ENCODE measurements at places on chromosomes 5 and 9. TPM values are rescaled to one million over a fixed set of nuclear protein-coding genes. Genes with fewer than 3 reads are reported as not detected.

The PCDHB15 gene
- 4.5 TPM for total RNA-seq

The DNAI1 gene
- not detected for total RNA-seq

GRCh38 chr9:26220367-26220766 lies 542.1 kb upstream of the TUSC1 start:
- H3K27ac ChIP-seq, result no peak overlapping the region
- no peak for DNase-seq
- H3K27me3 ChIP-seq, result no peaks in the 10 kb centered on the region
- no peaks in the 10 kb centered on the region for H3K36me3 ChIP-seq
- H3K4me1 ChIP-seq, result no peaks in the 10 kb centered on the region

- H3K27ac ChIP-seq, result no peak overlapping the region
- H3K27me3 ChIP-seq, result no peaks in the 10 kb centered on the region
- DNase-seq, result no peak
- H3K4me1 ChIP-seq, result no peaks in the 10 kb centered on the region
- no peaks in the 10 kb centered on the region for H3K36me3 ChIP-seq
- H3K4me3 ChIP-seq, result no peak overlapping the region
These were observed 100.2 kb upstream of the TBCA start for GRCh38 chr5:77876316-77876715.

DNA sequence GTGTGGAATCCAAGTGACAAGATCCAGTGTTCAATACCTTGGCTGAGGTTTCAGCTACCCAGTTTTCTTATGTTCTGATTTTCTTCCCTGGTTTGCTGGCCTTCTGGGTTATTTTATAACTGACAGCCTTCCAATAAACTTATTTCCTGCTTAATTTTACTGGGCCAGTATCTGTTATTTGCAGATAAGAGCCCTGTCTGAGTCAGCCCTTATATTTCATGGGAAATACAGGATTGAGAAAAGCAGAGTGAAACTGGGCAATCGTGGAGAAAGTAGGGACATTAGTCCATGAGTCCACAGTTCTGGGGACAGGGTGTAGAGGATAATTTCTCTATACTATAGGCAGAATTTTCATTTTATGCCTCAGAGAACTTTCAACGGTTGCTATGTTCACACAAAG lies 32.3 kb downstream of the TMEM167A start:
- no peaks in the 10 kb centered on the region for H3K36me3 ChIP-seq
- no peaks in the 10 kb centered on the region for H3K4me1 ChIP-seq
- no peak for DNase-seq
- no peaks in the 10 kb centered on the region for H3K27me3 ChIP-seq
- H3K4me3 ChIP-seq, result no peak overlapping the region

DNA sequence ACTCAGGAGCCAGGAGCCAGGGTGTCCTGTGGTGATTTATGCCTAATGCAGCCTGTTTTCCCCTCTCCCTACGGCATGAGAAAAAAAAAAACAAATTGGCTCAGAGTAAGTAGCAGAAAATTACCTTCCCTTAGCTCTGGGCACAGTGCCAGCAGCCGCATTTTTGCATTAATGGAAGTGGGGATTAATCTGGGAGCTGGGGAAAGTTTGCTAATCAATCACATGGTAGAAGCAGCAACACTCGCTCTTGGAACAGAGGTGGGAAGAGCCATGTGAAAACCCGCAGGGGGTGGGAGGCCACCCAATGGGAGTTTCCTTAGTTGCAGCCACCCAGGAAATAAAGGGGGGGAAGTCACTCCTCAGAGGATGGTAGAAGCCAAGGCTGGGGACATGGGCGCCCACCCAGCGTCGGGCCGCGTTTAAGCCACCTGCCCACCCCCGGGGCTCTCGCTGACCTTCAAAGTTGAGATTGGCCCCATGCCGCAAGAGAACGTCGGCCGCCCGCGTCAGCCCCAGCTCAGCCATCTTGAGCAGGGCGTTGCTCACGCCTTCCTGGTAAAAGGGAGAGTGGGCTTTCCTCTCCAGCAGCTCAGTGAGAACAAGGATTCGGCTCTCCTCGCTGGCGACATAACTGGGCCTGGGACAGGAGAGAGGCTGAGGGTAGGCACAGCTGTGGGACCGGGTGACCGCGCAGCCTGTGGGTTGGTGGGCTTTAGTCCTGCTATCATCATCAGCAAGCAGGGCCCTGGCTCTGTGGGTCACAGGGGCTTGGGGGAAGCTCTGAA lies 1.7 kb downstream of the ASB6 start:
- H3K36me3 ChIP-seq, result peaks cover 8% of the 10 kb centered on the region
- H3K4me3 ChIP-seq, result peak overlapping the region; percentile 85
- no peak for DNase-seq
- H3K27ac ChIP-seq, result no peak overlapping the region
- H3K4me1 ChIP-seq, result peaks cover 21% of the 10 kb centered on the region

DNA sequence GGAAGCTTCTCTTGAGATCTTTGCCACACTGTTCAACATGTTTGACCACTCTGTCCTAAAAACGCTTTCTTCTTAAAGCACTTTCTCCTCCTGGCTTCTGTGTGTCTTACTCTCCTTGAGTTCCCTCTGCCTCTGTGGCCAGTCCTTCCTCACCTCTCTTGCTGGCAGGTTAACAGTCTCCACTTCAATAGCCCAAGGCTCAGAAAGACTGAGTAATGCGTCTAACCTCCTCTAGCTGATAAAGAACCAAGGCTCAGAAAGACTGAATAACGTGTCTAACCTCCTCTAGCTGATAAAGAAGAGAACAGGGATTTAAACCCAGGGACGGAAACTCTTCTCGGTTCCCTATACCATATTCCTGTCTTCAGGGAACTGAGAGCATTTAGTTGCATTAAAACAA lies 205.2 kb downstream of the AOPEP start:
- H3K27me3 ChIP-seq, result no peaks in the 10 kb centered on the region
- no peaks in the 10 kb centered on the region for H3K36me3 ChIP-seq
- peak overlapping the region; percentile 57 for H3K27ac ChIP-seq
- H3K4me1 ChIP-seq, result peaks cover 15% of the 10 kb centered on the region

- no peak for DNase-seq
- no peaks in the 10 kb centered on the region for H3K27me3 ChIP-seq
- H3K4me3 ChIP-seq, result no peak overlapping the region
- H3K27ac ChIP-seq, result no peak overlapping the region
- H3K36me3 ChIP-seq, result no peaks in the 10 kb centered on the region
These were observed 262.0 kb downstream of the HTR1A start for GRCh38 chr5:63700241-63700640.

GRCh38 chr9:99167119-99167518 lies 54.6 kb downstream of the ALG2 start:
- H3K36me3 ChIP-seq, result no peaks in the 10 kb centered on the region
- no peaks in the 10 kb centered on the region for H3K27me3 ChIP-seq
- H3K4me3 ChIP-seq, result no peak overlapping the region
- no peaks in the 10 kb centered on the region for H3K4me1 ChIP-seq

GRCh38 chr5:151499501-151500035 lies 52.2 kb downstream of the SLC36A1 start:
- H3K27me3 ChIP-seq, result no peaks in the 10 kb centered on the region
- no peak overlapping the region for H3K27ac ChIP-seq

- no peak for DNase-seq
- no peak overlapping the region for H3K27ac ChIP-seq
- H3K27me3 ChIP-seq, result no peaks in the 10 kb centered on the region
- no peak overlapping the region for H3K4me3 ChIP-seq
- H3K4me1 ChIP-seq, result no peaks in the 10 kb centered on the region
These were observed 174.6 kb upstream of the ZNF608 start for GRCh38 chr5:124920909-124921666.

GRCh38 chr5:156598964-156599363 lies 251.1 kb upstream of the PPP1R2B start:
- H3K27me3 ChIP-seq, result no peaks in the 10 kb centered on the region
- no peaks in the 10 kb centered on the region for H3K36me3 ChIP-seq
- H3K4me3 ChIP-seq, result no peak overlapping the region
- DNase-seq, result no peak
- peaks cover 6% of the 10 kb centered on the region for H3K4me1 ChIP-seq

GRCh38 chr9:98532574-98532973 lies 176.2 kb downstream of the GABBR2 start:
- no peaks in the 10 kb centered on the region for H3K27me3 ChIP-seq
- H3K4me3 ChIP-seq, result no peak overlapping the region
- H3K27ac ChIP-seq, result no peak overlapping the region
- no peak for DNase-seq

GRCh38 chr5:88984040-88984439 lies 101.1 kb upstream of the MEF2C start:
- no peak for DNase-seq
- H3K36me3 ChIP-seq, result no peaks in the 10 kb centered on the region

GRCh38 chr9:20603524-20604268 lies 18.6 kb downstream of the MLLT3 start:
- no peaks in the 10 kb centered on the region for H3K36me3 ChIP-seq
- H3K27ac ChIP-seq, result peak overlapping the region; percentile 16
- H3K4me1 ChIP-seq, result peaks cover 48% of the 10 kb centered on the region
- H3K27me3 ChIP-seq, result no peaks in the 10 kb centered on the region
- no peak for DNase-seq
- no peak overlapping the region for H3K4me3 ChIP-seq

GRCh38 chr5:159456261-159456660 lies 126.0 kb upstream of the IL12B start:
- peaks cover 6% of the 10 kb centered on the region for H3K4me1 ChIP-seq
- no peaks in the 10 kb centered on the region for H3K27me3 ChIP-seq
- no peak overlapping the region for H3K4me3 ChIP-seq
- DNase-seq, result no peak
- no peak overlapping the region for H3K27ac ChIP-seq

- H3K4me3 ChIP-seq, result no peak overlapping the region
- DNase-seq, result no peak
- no peaks in the 10 kb centered on the region for H3K27me3 ChIP-seq
- H3K36me3 ChIP-seq, result no peaks in the 10 kb centered on the region
- H3K27ac ChIP-seq, result no peak overlapping the region
- no peaks in the 10 kb centered on the region for H3K4me1 ChIP-seq
These were observed 158.2 kb upstream of the FST start for GRCh38 chr5:53322257-53322656.
